ENCODE measurements at places on chromosomes 6 and 20.

GRCh38 chr6:53220605-53221004 is 72.0 kb upstream of the GCM1 start:
- DNase-seq = no peak

DNA sequence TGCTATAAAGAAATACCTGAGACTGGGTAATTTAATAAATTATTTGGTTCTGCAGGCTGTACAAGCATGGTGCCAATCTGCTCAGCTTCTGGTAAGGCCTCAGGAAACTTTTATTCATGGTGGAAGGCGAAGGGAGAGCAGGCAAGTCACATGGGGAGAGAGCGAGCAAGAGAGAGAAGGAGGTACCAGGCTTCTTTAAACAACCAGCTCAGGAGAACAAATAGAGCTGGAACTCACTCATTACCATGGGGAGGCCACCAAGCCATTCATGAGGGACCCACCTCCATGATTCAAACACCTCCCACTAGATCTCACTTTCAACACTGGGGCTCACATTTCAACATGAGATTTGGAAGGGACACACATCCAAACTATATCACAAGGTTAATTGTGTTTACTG is 44.9 kb upstream of the CRISP1 start:
- no peak for DNase-seq

DNA sequence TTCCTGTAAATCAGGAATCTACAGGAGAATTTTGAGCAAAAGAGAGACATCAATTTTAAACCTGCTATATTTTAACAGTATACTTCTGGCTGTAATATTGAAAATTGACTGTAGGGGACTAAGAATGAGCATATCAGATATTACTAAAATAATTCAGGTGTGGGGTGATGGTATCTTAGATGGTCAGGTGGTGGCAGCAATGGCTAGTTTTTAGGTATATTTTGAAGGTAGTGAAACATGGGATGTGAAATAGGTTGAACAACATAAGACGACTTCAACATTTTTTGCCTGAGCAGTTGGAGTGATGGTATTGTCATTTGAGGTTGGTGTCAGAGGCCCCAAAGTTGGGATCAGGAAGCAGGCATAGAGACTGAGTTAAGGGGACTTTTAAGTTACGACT is 32.1 kb downstream of the FAM83B start:
- no peak for DNase-seq

GRCh38 chr6:80134065-80134464 is 27.6 kb downstream of the BCKDHB start:
- DNase-seq = no peak

All from SHP77 (cell line).